ENCODE measurements at places on chromosomes 5 and 9.

DNA sequence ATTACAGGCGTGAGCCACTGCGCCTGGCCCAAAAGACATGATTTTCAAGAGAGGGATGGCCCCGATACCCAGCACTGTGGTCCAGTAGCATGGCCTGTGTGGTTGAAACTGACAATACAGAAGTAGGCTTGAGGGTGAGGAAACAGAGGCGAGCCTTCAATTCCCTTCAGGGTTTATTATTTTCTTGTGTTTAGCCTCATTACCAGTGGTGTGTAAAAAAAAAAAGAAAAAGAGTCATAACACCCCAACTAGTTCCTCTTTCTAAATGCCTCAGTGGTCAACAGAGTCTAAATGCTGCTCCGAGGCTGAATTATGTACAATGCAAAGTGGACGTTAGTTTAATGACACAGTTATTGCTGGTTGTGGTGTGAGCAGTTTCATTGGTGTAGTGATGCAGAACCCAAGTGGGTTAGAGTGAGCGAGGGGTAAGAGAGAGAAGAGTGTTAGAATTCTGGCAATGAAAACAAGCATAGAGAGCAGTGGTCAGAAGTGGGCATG, 58.8 kb downstream of the SNX30 start:
- DNase-seq = peak; percentile 45

DNA sequence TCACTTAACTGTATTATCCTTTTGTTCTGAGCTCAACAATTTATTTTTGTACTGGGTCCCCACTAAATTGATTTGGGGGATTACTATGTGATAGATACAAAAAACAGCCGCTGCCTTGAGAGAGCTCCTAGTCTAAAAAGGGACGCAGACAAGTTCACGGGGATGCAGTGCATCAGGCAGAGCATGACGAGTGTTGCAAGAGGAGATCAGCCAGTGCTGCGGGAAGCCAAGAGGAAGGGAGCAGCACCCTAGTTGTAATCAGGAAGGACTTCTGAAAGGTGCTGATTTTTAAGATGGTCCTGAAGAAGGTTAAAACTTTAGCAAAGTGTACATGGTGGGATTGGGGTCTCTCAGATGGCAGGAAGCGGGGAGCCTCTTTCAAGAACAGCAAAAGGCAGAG, 15.8 kb downstream of the GALNT10 start:
- peak; percentile 23 for DNase-seq

- DNase-seq = no peak
Observed at GRCh38 chr5:33925278-33925677, 10.9 kb upstream of the RXFP3 start.

DNA sequence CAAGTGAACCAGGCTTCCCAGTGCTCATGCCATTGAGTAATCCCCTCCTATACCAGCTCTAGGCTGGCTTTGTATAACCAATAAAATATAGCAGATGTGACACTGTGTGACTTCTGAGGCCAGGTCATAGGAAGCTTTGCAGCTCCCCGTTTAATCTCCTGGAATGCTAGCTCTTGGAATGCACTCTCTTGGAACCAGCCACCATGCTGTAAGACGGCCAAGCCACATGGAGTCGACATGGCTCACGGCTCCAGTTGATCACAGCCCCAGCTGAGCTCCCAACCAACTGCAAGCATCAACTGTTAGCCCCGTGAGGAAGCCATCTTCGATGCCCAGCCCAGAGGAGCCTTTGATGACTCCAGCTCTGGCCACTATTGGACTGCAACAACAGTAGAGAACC, 74.5 kb downstream of the SH3TC2 start:
- no peak for DNase-seq

DNA sequence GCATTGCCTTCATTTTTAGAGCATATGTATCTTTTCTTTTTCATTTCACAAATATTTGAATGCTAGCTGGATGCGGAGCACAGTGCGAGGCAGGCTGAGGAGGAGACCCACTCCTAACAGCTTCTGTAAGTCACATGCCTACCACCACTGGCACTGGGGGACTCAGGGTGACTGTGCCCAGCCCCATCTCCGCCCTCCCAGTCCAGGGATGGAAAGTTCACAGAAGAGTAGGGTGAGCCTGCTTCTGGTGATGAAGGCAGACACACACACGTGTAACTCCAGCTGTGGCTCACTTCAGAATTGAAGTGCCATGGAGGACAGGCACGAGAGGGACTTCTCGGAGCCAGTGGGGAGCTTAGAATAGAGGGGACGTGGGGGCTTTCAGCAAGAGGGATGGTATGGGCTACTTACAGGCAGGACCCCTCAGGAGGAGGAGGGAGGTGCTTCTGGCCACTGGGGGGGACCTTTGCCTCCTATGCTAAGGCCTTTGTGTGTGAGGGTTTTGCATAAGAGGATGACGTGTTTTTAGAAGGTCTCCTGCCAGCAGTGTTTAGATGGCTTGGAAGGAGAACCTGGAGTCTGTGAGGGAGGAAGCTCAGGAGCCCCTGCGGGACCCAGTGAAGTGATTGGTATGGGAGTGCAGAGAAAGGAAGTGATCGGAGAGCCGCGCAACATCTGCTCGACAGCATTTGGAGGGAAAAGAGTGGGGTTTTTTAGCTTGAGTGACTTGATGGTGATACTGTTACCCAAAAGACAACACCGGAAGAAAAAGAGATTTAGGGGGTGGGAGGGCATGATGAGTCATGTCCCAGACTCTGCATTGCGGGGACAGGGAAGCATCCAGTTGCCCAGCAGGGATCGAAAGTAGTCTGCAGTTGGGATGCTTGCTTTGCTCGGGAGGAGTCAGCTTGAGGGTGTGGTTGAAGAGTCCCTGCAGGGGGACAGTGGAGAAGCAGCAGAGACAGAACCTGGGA, 163.5 kb upstream of the OTULINL start:
- DNase-seq = no peak

DNA sequence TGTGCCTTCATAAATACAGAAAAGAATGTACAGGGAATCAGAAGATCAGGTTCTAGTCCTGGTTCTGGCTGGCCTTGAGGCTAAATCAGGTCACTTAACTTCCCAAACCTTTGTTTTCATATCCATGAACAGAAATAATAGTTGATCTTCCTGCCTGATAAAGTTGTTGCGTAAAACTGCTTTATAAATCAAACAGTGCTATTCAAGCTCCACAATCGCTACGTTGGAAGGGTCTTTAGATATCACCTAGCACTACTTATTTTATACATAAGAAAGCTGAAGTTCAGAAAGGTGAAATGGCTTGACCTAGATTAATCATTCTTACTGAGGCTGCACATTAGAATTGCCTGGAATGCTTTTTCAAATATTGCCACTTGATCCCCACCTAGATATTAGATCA, 36.3 kb upstream of the GCNT4 start:
- no peak for DNase-seq

- DNase-seq = no peak
Observed at GRCh38 chr5:141747152-141748141, 65.4 kb upstream of the ARAP3 start.

Data from HL-60 (cell line).